ENCODE measurements at places on chromosomes 16 and 17.

- no peak for DNase-seq
Observed at GRCh38 chr17:58191241-58191896, 1.2 kb upstream of the EPX start.

- DNase-seq = no peak
Observed at GRCh38 chr17:39195568-39196160, 1.8 kb downstream of the CACNB1 start.

DNA sequence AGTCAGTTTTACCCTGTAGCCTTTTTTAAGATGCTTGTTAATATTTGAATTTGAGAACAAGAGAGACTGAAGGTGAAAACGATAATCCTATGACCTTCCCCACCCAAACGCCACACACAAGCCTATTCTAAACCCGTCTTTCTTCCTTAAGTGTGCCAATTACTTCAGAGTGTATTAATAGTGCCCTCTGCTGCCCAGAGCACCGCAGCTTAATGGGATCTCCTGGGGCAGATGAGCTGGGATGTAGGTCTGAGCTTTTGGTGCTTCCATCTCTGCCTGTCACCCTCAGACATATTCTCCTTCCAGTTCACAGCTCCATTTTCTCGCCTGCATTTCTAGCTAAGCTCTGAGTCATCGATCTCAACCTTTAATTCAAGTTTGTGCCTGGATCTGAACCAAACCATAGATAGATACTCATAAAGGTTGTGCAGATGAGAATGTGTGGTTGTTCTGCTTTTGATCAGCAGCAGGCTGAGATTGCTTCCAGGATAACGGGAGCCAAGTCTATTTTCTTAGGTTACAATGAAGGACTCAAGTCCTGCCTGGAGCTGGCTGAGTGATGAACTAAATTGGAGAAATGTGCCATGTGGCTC, 46.4 kb upstream of the CDH13 start:
- DNase-seq = no peak

GRCh38 chr16:86034421-86034919, 135.5 kb downstream of the IRF8 start:
- no peak for DNase-seq

DNA sequence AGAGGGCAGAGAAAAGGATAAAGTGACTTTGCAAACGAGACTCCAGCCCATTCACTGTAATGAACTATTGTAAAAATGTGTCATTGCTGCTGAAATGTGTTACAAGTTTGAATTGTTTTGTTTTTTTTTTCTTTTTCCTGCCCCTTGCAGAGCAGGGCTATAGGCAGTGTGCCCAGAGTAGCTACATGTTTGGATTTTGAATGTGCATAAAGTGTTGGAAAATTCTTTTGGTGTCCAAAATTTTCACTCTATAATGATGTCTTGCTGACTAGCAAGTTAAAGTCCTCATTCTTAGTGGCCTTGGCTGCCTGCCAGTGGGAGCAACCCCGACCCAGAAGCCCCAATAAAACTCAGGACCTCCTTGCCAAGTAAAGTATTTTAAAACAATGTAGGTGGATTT, 66.5 kb downstream of the IGF2BP1 start:
- DNase-seq = no peak

GRCh38 chr17:2303204-2304188, at the start of the genes SMG6 and SRR:
TSS of gene SMG6 (minus strand) at chr17:2303785. CDS start at chr17:2303720, 65 bp downstream.
TSS of gene SRR (plus strand) at chr17:2303950. CDS start at chr17:2315561, 11,611 bp downstream.
- DNase-seq = no peak

GRCh38 chr17:64503341-64503740, 2.7 kb downstream of the DDX5 start:
- no peak for DNase-seq

DNA sequence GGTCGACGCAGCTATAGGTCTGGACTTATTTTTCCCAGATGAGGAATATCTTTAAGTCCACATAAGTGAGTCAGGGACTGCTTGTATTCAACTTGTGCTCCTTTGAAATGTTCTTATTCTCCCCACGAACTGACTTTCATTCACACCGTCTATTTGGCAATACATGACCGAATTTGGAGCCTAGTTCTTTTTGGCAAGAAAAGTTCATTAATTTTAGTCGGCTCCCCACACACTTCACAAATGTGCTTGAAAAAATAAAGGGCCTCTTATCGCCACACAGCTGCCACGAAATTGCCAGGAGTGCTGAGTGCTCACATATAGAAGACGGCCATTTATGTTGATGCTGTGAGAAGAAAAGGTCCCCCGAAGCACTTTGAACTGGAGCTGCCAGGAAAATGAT, 152.6 kb downstream of the PRKCA start:
- DNase-seq = no peak

DNA sequence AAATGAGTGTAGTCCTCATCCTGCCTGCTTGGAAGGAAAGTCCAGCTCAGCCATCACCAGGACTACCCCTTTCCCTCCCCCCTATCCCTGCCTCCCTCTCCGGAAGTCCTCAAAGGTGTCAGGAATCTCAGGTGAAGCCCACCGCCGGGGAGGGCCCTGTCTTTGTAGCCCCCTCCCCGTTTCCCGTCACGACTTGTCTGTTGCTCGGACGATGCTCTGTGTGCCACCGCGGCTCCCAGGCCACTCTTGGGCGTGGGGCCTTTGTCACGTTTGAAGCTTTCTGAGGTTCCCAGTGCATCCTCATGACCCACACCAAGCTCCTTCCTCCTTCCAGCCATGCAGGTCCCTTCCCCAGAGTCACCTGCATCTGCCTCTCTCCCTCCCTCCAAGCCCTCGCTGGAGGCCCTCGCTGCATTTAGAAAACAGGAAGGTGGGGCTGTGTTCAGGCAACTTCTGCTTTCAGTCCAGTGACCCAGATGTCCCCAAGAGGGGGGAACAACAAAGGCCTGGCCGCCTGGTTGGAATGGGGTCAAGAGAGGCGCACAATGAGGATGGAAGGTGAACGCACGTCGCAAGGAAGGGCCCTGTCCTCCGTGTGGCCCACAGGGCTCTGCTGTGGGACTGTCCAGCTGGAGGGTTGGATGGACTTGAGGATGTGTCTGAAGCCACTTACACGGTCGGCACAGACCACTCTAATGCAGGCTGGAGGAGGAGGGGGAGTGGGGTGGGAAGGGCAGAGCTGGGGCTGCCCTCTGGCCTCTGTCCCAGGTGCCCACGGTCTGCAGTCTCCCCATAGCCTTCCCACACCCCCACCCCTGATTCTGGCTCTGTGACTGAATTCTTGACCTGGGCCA, 59.9 kb downstream of the OR1D5 start:
- no peak for DNase-seq

GRCh38 chr17:82800885-82801284, 38.9 kb downstream of the ZNF750 start:
- DNase-seq = no peak

DNA sequence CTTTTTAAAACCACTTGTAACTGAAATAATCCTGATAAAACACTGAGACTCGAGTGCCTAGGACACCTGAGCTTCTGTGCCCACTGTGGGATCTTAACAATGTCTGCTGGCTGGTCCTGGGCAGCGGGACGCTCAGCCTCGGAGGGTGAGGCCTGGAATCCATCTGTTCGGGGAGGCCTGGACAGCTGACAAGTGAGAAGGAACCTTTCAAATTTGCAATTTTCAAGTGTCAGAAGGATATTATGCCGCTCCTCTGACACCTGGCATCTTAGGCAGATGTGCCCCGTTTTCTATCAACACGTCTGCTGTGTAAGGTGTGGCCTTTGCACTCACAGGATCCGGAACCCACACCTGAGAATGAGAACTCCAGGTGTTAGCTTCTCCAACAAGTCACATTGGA, 33.1 kb upstream of the C16orf78 start:
- no peak for DNase-seq

DNA sequence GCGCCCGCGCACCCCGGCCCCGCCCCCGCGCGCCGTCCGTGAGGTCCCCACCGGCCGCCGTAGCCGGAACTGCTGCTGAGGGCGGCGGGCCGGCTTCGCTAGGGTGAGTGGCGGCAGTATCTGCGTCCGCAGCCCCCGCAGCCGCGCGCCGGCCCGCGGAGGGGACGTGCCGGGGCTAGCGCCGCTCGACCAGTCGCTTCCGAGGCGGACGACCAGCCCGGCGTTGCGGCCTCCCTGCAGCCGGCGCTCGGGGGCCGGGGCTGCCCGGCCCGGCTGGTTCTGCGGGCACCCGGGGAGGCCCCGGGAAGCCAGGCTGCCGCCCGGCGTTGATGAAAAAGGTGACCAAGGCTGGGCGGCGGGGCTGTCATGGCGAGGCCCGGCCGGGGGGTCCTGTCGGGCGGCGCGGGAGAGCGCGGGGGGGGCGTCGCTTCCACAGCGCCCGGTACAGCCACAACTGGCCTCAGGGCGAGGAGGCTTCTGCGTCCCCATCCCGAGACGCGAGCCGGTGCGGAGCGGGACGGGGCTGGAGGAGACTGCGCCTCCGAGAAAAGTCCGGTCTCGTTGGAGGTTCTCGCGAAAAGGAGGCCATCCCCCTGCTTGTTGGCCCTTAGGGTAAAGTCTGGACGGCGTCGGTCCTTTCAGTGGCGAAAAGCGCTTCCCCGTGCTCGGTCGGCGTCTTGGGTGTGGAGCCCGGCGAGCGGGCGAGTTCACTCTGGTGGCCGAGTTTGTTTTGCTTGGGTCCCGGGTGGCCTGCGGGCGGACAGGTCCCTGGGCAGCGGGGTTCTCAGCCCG, at the start of gene CRAMP1:
Gene CRAMP1, plus strand, starts transcription at position 41 of the 792 bp plus-strand sequence. CDS start 2,280 bp downstream, outside the sequence.
- DNase-seq = no peak

DNA sequence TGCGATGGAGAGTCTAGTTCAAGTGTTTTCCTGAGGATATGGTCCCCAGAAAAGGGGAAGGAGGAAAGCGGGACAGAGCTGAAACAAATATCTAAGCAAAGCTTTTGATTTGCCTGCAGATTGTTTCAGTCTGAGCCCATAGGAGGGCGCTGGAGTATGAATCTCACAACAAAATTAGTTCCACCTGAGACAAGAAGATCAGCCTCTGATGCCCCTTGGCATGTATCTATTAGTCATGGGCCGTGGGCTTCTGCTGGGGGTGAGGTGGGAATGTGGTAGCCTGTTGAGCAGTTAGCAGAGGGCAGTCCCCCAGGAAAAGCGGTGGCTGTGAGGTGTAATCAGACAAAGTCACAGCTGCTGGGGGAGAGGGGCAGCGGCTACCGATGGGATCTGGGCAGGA, 446.9 kb downstream of the CA10 start:
- no peak for DNase-seq

DNA sequence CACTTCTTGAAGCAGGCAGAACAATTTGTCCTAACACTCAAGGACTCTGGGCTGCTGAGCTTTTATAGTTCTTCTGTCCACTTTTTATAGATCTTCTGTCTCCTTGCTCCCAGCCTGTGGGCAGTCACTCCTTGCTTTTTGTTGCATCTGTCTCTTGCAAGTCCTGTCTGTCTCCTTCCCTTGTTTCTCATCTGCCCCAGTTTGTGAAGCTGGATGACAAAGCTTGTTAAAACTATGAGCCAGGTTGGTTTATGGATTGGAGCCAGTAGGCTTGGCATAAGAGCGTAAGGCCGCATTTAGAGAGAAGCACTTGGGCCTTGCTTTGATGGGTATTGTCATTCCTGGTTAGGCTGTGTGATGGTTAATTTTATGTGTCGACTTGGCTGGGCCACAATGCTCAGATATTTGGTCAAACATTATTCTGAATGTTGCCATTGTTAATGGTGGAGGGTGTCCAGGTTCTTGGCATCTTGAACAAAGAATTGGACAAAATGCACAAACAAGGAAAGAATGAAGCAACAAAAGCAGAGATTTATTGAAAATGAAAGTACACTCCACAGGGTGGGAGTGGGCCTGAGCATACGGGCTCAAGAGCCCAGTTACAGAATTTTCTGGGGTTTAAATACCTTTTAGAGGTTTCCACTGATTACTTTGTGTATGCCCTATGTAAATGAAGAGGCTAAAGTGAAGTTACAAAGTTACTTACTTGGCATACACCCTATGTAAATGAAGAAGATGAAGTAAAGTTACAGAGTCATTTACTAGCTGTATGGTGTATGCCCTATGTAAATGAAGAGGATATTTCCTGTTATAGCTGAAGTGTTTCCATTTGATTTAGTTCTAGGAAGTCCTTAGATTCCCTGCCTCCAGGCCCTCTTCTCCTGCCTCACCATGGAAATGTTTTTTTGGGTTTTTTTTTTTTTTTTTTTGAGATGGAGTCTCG, 8.0 kb upstream of the CPPED1 start:
- no peak for DNase-seq

DNA sequence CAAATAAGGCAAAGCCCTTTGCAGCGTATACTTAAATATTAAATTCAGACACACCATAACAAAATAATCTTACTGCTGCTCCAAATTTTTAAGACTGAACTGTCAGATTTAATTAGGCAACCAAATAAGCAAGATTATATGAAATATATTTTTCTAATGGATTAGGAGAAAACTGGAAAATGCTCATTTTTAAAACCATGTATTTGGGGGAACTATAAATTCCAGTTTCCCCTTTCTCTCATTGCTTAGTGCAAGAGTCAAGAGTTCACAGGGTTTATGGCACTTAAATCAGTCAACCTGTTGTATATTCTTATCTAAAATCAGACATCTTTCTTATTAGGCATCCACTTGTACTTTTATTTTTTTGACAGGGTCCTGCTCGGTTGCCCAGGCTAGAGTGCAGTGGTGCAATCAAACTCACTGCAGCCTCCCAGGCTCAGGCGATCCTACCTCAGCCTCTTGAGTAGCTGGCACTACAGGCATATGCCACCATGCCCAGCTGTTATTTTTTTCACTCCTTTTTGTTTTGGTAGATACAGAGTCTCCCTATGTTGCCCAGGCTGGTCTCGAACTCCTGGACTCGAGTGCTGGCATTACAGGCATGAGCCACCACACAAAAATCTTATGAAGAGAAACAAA, 2.1 kb upstream of the KANSL1 start:
- DNase-seq = no peak

DNA sequence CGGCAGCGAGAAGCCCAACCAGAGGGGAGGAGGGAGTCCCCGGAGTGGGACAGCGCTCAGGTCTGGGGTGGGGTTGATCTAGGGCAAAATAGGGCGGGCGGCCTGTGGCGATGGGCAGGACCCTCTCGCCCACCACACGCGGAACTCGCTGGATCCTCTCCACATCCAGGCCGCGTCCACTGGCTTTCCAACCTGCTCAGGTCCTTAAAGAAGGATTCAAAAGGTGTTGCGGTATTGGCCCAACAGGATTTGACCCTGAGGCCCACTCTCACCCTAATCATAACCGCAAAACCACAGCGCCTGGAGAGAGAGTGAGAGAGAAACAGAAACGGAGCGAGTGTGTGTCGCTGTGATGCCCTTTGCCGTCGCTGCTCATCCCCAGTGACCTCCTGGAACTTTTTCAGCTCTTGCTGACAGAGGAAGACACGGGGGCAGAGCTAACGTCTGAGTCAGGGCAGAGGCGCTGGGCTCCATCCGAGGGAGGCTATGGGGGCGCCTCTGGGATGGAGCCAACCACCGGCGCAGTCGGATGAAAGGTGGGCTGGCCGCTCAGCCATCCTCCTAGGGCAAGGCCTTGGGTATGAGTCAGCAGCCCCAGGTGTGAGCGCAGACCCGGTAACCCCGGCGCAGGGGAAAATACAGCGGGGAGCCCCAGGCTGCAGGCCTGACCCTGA, 16.7 kb upstream of the OR1F1 start:
- DNase-seq = no peak

DNA sequence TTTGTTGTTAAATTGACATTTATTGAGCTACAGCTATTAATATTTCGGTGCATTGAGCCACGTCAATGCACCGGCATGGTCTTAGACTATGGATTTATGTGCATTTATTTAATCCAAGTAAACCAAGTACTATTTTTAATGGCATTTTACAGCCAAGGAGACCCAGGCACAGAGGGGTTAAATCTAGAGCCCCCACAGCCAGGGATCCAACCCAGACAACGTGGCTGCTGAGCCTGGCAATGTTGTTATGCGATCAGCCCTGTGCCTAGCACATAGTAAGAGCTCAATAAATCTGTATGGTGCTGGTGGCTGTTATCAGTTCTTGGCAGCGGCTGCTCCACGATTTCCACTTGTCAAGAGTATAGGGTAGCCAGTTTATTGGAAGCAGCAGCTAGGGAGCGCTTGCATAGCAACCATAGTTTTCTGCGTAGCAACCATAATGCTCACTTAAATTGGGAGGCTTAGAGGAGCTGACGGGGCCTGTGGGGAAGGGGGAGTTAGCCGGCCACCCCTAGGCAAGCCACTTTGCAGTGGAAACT, 541 bp upstream of the RBBP6 start:
- DNase-seq = no peak
